A549 treated with CpdA at 1 μM for 4 hours (cell line): ENCODE measurements at places on chromosomes 5 and 9. TPM values are rescaled to one million over a fixed set of nuclear protein-coding genes. Genes with fewer than 3 reads are reported as not detected.

ZNF462 gene
- 4.2 to 6.1 TPM (median 4.5 TPM) in 5 replicates for total RNA-seq

GDNF gene
- 0.02 to 0.06 TPM (median 0.03 TPM) in 3 of 5 replicates, not detected in the others for total RNA-seq

FAM163B gene
- total RNA-seq = not detected in 5 replicates

POC5 gene
- total RNA-seq = 8.7 to 12.8 TPM (median 10.2 TPM) in 5 replicates

DIPK1B gene
- total RNA-seq = 6.4 to 10.5 TPM (median 7.9 TPM) in 5 replicates

IPPK gene
- total RNA-seq = 12.0 to 16.1 TPM (median 13.0 TPM) in 5 replicates

GNA14 gene
- total RNA-seq = not detected in 5 replicates

ANKDD1B gene
- 0.06 to 0.11 TPM (median 0.08 TPM) in 3 of 5 replicates, not detected in the others for total RNA-seq

PKD2L2 gene
- 0.03 to 0.26 TPM (median 0.05 TPM) in 3 of 5 replicates, not detected in the others for total RNA-seq

NTRK2 gene
- 0.02 to 0.04 TPM (median 0.03 TPM) in 3 of 5 replicates, not detected in the others for total RNA-seq

MARCHF11 gene
- not detected in 5 replicates for total RNA-seq

EIF4E1B gene
- not detected in 5 replicates for total RNA-seq

CATSPER3 gene
- 0.21 to 0.59 TPM (median 0.41 TPM) in 5 replicates for total RNA-seq

PCDHB4 gene
- 0.03 to 0.09 TPM (median 0.06 TPM) in 4 of 5 replicates, not detected in the other for total RNA-seq

NUTM2G gene
- not detected in 5 replicates for total RNA-seq

FABP6 gene
- 0.79 to 1.7 TPM (median 0.92 TPM) in 5 replicates for total RNA-seq

TAF11L5 gene
- not detected in 5 replicates for total RNA-seq

F12 gene
- 13.4 to 26.6 TPM (median 21.8 TPM) in 5 replicates for total RNA-seq

GDA gene
- total RNA-seq = 1.1 to 1.7 TPM (median 1.2 TPM) in 5 replicates

CNTNAP3B gene
- total RNA-seq = 14.9 to 18.0 TPM (median 16.3 TPM) in 5 replicates

IGFBPL1 gene
- 2.3 to 3.6 TPM (median 3.1 TPM) in 5 replicates for total RNA-seq

NANS gene
- total RNA-seq = 59.9 to 74.8 TPM (median 73.3 TPM) in 5 replicates

MRPL41 gene
- total RNA-seq = 45.9 to 90.8 TPM (median 83.7 TPM) in 5 replicates

SRD5A1 gene
- 17.0 to 29.0 TPM (median 27.5 TPM) in 5 replicates for total RNA-seq

HTR4 gene
- total RNA-seq = not detected in 5 replicates

CENPK gene
- 29.7 to 35.5 TPM (median 31.2 TPM) in 5 replicates for total RNA-seq

IL4 gene
- not detected in 5 replicates for total RNA-seq

LURAP1L gene
- total RNA-seq = 11.3 to 15.5 TPM (median 13.3 TPM) in 5 replicates

FAM13B gene
- 11.9 to 19.0 TPM (median 13.2 TPM) in 5 replicates for total RNA-seq

IPO11 gene
- total RNA-seq = 15.3 to 17.7 TPM (median 17.0 TPM) in 5 replicates

RNF208 gene
- total RNA-seq = 1.1 to 2.4 TPM (median 1.9 TPM) in 5 replicates

PCDHA7 gene
- 0.08 to 0.22 TPM (median 0.13 TPM) in 5 replicates for total RNA-seq

SLC46A2 gene
- not detected in 5 replicates for total RNA-seq

TAF11L12 gene
- total RNA-seq = not detected in 5 replicates

PPP2R2B gene
- total RNA-seq = 0.13 to 0.24 TPM (median 0.14 TPM) in 4 of 5 replicates, not detected in the other

SLC45A2 gene
- 0.07 to 0.16 TPM in 2 of 5 replicates, not detected in the others for total RNA-seq

GABBR2 gene
- 0.09 to 1.7 TPM (median 0.50 TPM) in 5 replicates for total RNA-seq

PTGS1 gene
- 0.82 to 1.5 TPM (median 1.2 TPM) in 5 replicates for total RNA-seq

ESM1 gene
- not detected in 5 replicates for total RNA-seq

MZB1 gene
- 0.16 TPM in 1 of 5 replicates, not detected in the others for total RNA-seq

KIF12 gene
- 2.0 to 3.0 TPM (median 2.5 TPM) in 5 replicates for total RNA-seq

FAM78A gene
- total RNA-seq = 0.23 to 1.1 TPM (median 0.52 TPM) in 5 replicates

CEMIP2 gene
- total RNA-seq = 61.4 to 111 TPM (median 65.4 TPM) in 5 replicates

DOK3 gene
- 3.4 to 6.8 TPM (median 4.7 TPM) in 5 replicates for total RNA-seq
